ENCODE measurements at places on chromosomes 3 and 15. TPM values are rescaled to one million over a fixed set of nuclear protein-coding genes. Genes with fewer than 3 reads are reported as not detected.

MESP2 gene
- 0.18 TPM for total RNA-seq

PROK2 gene
- not detected for total RNA-seq

SNX33 gene
- 5.8 TPM for total RNA-seq

PLOD2 gene
- total RNA-seq: 649 TPM

ISLR gene
- not detected for total RNA-seq

PPM1M gene
- 9.2 TPM for total RNA-seq

DENND6A gene
- total RNA-seq: 16.0 TPM

TAGLN3 gene
- total RNA-seq: not detected

GPR62 gene
- under 0.01 TPM for total RNA-seq

CEP97 gene
- 9.7 TPM for total RNA-seq

TEX55 gene
- total RNA-seq: not detected

PARP16 gene
- total RNA-seq: 2.4 TPM

CPLX3 gene
- not detected for total RNA-seq

REC114 gene
- not detected for total RNA-seq

STAC gene
- 0.18 TPM for total RNA-seq

CCK gene
- not detected for total RNA-seq

FRMD5 gene
- total RNA-seq: 11.7 TPM

COL7A1 gene
- total RNA-seq: 1.4 TPM

CHRFAM7A gene
- total RNA-seq: 2.9 TPM

TERC gene
- 46.9 TPM for total RNA-seq

CAMK2N2 gene
- not detected for total RNA-seq

CLDN16 gene
- under 0.01 TPM for total RNA-seq

CELF6 gene
- not detected for total RNA-seq

DUOXA2 gene
- not detected for total RNA-seq

ZCWPW2 gene
- total RNA-seq: 0.18 TPM

PRR20G gene
- total RNA-seq: not detected

TRIP4 gene
- total RNA-seq: 12.8 TPM

GNB5 gene
- 20.8 TPM for total RNA-seq

VPS8 gene
- total RNA-seq: 57.6 TPM

RLBP1 gene
- not detected for total RNA-seq

STRIT1 gene
- not detected for total RNA-seq

LRRK1 gene
- 16.9 TPM for total RNA-seq

GNL3 gene
- total RNA-seq: 123 TPM

SPPL2A gene
- total RNA-seq: 69.5 TPM

PLAAT1 gene
- 0.45 TPM for total RNA-seq

PARP15 gene
- total RNA-seq: 0.18 TPM

ZNF80 gene
- not detected for total RNA-seq

TMEM207 gene
- total RNA-seq: not detected

RBP2 gene
- not detected for total RNA-seq

UROC1 gene
- total RNA-seq: not detected

UPK1B gene
- total RNA-seq: not detected

ITGA11 gene
- 0.54 TPM for total RNA-seq

ZBBX gene
- 0.09 TPM for total RNA-seq

Data from endothelial cell of coronary artery (primary cell).